ENCODE measurements at places on chromosomes 4 and X.

GRCh38 chr4:103054030-103054429, 22.5 kb downstream of the SLC9B2 start:
- no peak for DNase-seq

DNA sequence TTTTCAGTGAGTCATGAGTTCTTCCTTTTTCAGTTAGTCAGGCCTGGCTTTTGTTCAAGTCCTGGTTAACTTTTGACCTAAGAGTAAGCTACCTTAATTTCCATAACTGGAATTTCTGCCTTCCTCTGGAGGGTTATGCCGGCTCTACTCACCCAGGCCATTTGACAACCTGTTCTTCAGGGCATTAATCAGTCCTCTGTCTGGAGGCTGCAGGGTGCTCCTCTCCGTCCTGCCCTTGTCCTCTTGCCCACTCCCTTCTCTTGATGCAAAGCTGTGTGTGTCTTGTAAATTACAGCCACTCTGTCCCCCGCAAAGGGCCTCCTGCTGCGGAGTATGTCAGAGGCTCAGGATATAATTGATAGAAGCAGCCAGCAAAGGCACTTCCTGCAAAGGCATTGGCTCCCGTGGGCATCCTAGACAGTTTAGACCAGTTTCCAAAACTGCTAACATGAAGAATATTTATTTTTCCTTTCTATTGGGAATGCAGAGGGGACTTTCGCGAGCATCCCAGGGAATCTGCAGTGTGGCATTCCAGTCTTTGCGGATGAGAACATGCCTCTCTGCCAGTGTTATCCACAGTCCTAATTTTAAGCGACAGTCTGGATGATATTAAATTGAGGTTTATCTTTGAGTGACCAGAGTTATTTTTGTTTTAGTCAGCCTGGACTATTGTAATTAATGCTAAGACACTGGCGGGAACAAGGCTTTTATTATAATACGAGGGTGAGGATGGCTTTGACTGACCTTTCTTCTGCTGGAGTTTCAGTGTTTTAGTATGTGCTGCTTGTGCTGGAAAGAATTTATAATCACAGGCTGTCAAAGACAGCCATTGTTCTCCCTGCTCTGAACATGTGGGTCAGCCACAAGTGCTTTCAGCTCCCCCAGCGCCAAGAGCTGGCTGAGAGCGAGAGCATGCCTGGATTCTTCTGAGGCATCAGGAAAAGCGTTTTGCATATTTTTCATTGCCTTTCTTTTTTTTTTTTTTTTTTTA, 74.2 kb downstream of the LIMCH1 start:
- DNase-seq = peak; percentile 80

GRCh38 chrX:49172280-49172780, 632 bp downstream of the PLP2 start:
- DNase-seq = no peak

GRCh38 chr4:67104145-67104544, 441.2 kb downstream of the CENPC start:
- DNase-seq = no peak

DNA sequence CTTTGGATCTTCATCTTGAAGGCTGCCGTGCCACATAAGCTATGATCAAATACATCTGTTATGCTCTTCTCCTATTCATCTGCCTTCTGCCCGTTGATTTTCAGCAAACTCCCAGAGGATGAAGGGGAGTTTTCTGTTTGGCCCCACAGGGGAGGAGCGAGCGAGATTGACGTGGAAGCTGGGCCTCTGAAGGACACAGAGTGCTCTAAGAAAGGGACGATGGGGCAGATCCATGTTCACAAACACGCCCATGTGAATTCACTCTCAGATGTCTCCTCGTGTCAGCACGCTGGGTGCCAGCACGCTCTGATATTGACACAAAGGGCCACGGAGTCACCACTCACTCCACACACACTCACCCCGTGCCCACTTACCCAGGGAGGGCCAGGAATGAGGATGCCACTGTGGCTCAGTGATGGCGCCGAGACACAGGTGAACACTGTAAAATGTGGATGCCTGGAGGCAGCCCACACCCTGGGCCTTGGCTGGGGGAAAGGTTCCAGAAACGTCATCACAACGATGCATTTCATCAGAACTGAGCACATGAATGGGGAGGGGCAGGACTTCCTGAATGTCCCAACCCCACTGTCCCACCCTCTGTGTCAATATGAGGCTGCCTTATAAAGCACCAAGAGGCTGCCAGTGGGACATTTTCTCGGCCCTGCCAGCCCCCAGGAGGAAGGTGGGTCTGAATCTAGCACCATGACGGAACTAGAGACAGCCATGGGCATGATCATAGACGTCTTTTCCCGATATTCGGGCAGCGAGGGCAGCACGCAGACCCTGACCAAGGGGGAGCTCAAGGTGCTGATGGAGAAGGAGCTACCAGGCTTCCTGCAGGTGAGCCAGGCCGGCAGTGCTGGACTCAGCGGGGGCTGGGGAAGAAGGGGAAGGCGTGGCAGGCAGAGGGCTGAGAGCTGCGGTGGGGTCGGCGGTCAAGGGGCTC, at the start of gene S100P:
Gene S100P, plus strand, starts transcription at position 648 of the 946 bp plus-strand sequence. Its CDS starts 55 bp downstream, at position 703.
- peak; percentile 16 for DNase-seq

GRCh38 chr4:29081234-29081955, 1638.8 kb upstream of the PCDH7 start:
- DNase-seq = peak; percentile 8

DNA sequence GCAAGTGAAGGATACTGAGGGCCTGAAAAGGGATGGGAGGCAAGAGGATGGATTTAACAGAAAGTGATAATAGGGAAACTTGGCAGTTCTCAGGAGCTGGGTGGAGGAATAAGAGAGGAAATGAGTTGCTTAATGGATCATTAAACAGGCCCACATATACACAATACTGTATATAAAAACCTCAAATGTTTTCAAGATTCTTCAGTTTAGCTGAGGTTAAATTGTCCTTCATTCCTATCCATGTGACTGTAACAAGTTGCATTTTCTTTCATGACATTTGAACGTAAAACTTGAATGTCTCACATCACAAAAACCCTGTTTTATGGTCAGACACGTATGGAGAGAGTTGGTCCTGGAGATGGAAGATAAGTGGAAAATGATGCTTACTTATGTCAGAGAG, 76.5 kb upstream of the PLAC8 start:
- no peak for DNase-seq

DNA sequence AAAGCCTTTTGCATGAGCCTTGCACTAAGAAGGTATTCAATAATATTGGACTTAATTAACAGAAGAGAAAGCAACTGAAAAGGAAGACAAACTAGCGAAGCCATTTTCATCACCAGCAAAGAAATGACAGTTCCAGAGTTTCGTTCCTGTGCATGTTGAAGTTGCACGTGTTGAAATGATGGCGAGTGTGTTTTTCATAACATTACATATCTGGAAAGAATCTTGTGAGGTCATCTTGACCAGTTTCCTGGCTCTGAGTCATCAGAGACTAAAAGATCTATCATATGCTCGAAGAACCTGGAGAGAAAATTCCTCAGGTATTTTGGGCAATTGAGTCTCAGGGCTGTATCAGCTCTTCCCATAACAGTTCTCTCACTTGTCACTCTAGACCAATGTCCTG, 106.2 kb upstream of the MAML3 start:
- DNase-seq = peak; percentile 81

- peak; percentile 78 for DNase-seq
Measured at GRCh38 chr4:117134386-117134785, 49.0 kb upstream of the TRAM1L1 start.

- DNase-seq = no peak
Measured at GRCh38 chrX:9942086-9942485, 25.1 kb upstream of the CLDN34 start.

DNA sequence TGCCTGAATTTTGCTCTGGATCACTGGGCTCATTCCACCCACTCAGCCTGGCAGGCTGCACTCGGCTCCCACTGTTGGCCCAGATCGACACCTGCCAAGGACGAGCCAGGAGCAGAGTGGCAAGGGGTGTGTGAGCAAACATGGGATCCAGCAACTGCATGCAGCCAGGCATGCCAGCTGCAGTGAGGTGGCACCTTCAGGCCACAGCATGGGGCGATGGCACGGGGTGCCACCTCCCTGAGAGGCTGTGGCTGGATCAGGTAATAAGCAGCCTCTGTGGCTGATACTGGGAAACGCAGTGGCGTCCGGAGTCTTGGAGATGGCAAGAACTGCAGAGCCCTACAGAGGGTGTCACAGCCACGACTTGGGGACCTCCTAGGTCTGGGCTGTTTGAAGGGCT, 244.5 kb upstream of the FSTL5 start:
- DNase-seq = no peak

GRCh38 chr4:163194593-163194992, 27.9 kb upstream of the NAF1 start:
- DNase-seq = no peak

- peak; percentile 27 for DNase-seq
Measured at GRCh38 chr4:3123181-3123671, 48.7 kb downstream of the HTT start.

DNA sequence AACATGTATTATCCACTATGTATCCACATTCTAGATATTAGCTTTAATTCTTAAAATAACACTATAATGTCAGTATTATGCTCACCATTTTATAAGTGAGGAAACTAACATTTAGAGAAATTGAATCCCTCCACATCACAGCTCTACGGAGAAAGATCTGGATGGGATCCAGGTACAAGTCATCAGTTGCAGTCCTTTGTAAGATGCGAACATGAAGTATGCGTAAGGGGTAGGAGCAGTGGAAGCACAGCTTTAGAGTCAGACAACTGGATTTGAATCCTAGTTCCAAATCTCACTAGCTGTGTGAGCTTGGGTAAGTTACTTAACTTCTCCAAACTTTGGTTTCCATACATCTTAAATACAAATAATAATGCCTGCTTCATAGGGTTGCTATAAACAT, 162.5 kb downstream of the ATP10D start:
- peak; percentile 42 for DNase-seq

- no peak for DNase-seq
Measured at GRCh38 chrX:131874300-131874699, 148.8 kb upstream of the STK26 start.

- peak; percentile 41 for DNase-seq
Measured at GRCh38 chrX:45434231-45434630, 233.6 kb upstream of the DIPK2B start.

- DNase-seq = no peak
Measured at GRCh38 chr4:145418739-145419138, 62.9 kb upstream of the SMAD1 start.

DNA sequence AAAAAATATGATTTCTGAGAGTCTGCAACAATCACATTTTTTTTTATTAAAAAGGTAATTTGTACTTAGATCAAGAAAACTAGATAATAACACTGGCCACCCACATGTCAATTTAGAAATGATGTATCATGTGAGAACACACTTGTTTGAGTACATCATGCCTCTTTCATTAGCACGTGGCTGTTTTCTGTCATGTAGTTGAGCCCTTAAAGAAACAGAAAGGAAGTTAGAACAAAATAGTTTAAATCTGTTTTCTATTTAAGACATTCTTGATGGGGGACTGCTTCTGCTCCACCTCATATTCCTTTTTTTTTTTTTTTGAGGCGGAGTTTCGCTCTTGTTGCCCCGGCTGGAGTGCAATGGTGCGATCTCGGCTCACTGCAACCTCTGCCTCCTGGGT, 207.5 kb downstream of the NSUN7 start:
- peak; percentile 47 for DNase-seq

GRCh38 chrX:46433892-46434291, 111.3 kb downstream of the ZNF674 start:
- peak; percentile 15 for DNase-seq

DNA sequence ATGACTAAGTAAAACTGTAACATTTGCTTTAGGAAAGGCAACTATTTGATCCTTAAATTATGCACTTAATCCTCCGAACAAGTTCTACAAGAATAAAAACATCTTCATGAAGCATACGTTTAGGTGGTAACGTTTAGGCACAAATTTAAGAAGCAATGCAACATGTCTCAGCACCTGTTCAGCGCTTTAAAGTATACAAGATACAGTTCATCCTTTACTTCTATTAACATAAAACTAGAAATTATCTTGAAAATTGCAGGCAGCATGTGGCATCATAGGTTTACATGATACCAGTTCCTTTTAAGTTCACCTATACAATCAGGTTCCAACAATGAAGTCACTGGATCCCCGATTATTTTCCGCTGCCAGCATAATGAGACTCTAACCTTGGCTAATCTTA, 1.5 kb downstream of the PLA2G12A start:
- no peak for DNase-seq

DNA sequence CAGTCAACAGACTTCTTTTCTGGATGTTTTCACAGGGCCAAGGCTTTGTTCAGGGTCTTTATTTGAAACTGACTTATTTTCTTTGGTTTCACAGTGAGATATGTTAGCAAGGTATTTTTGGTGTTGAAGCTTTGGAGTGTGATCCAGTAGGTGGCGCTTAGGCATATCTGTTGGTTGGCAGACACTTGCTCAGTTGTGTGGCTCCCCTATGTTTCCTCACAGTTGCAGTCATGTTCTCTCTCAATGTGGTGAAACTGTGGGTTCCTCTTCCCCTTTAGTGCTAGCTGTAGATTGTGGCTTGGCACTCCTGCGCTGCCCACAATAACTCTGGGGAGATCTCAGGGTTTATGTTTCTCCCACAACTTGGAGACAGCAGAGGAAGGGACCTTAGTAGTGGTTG, 460.8 kb downstream of the SLITRK2 start:
- DNase-seq = no peak

GRCh38 chrX:136671006-136671610, 23.1 kb downstream of the CD40LG start:
- DNase-seq = no peak

GRCh38 chr4:10283761-10284160, 167.2 kb upstream of the WDR1 start:
- DNase-seq = no peak

GRCh38 chrX:1202251-1202650, 10.2 kb downstream of the CRLF2 start:
- DNase-seq = no peak

- DNase-seq = no peak
Measured at GRCh38 chrX:22163326-22163725, 109.4 kb upstream of the CBLL2 start.

GRCh38 chr4:7547368-7548040, 112.8 kb upstream of the PSAPL1 start:
- DNase-seq = no peak

DNA sequence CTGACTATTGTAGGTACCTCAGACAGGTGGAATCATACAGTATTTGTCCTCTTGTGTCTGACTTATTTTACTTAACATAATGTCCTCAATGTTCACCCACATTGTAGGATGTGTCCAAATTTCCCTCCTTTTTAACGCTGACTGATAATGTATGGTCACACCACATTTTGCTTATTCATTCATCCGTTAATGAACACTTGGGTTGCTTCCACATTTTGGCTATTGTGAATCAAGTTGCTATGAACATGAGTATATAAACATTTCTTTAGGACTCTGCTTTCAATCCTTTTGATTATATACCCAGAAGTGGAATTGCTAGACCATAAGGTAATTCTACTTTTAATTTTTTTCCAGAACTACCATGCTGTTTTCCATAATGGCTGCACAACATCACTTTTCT, 87.0 kb upstream of the NDP start:
- no peak for DNase-seq

GRCh38 chr4:158046345-158046744, 126.5 kb downstream of the GASK1B start:
- no peak for DNase-seq

GRCh38 chr4:79253168-79253567, 72.7 kb downstream of the NAA11 start:
- DNase-seq = no peak

All from fibroblast of upper back skin (primary cell).